Activated T-helper 1 cell treated with Interleukin-2 at 50 U/mL for 16 hours (primary cell): ENCODE measurements at places on chromosomes 12 and 14.

DNA sequence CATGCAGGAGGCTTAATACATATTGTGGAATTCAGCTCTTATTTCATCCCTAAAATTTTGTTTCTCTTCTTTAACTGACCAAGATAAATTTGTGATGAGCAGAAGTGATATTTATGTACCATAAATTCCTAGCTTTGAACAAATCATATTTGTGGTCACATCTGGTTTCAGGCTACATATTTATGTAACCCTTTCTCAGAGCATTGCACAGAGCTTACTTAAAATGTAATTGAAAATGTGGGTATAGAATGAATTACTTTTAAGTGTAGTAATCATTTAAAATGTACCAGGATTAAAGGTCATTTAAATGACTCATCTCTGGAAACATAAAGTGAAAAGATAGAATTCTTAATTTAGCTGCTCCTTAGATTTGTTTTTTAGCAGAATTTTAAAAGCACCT, 129.9 kb upstream of the FRMD6 start:
- DNase-seq = no peak

DNA sequence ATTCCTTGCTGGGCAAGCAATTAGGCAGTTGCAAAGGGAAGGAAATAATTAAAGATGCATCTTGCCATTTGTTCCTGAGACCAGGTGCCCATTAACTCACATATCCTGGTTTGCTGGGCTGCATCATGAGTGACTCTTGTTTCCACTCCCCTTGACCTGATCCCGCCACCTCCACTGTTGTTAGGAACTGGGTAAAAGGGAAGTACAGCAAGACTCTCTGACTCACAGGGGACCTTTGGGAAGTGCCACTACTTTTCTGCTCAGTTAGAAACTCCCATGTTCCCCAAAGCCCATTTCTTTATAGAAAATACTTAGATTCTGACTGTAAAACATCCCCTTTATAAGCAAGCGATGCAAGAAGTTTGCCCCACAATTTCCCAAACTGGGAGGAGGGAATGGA, 186.0 kb upstream of the BCL2L14 start:
- DNase-seq = no peak

GRCh38 chr12:15731940-15732339, 57.2 kb downstream of the EPS8 start:
- no peak for DNase-seq

DNA sequence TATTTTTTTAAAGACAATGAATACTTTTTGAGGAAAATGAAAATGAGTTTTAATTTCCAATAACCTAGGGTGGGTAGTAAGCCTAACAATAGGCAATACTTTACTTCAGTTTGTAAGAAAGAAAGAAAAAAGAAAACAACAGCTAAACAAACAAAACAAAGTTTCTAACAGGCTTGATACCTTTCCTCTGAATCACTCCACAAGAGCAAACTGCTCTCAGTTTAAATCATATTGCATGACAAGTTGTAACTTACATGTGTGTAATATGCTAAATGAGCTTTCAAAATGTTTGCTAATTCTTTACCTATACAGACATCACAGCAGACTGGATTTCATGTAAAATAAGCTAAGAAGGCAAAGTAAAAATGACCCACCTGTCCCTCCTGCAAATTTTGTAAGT, 6.7 kb upstream of the LMO3 start:
- no peak for DNase-seq

DNA sequence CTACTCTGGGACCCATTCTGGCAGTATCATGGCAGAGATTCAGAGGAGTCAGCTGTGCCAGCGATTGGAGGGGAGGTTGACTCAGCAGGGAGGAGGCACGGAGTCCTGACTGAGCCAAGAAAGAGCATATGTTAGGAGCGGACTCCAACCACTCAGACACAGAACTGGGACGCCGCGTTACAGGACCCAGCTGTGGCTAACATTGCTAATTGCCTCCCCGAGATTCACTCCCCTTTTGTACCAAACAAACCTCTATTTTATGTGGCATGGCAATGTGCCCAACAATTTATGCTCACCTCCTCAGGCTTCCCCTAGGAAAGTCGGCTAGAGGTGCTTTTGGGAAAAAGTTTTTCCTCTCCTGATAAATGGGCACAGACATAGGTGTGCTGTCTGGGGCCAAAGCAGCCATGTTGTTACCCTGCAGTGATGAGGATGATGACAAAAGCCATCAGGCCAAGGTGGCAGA, 15.2 kb upstream of the CLIP1 start:
- no peak for DNase-seq

DNA sequence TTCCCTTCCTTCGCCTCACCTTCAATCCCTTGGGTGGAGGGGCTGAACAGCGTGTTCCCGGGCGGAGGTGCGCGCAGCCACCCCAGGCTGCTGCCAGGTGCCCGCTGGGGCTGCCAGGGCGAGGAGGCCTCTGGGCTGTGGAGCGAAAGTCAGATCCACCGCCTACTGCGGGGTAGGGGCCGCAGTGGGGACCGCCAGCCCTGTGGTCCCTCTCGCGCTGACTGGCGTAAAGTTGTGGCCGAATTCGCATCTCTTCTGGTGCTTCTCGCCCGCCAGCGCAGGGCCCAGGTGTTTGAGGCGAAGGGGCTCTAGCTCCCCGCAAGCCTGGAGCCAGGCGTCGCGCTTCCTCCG, 6.9 kb upstream of the HOXC4 start:
- DNase-seq = no peak

DNA sequence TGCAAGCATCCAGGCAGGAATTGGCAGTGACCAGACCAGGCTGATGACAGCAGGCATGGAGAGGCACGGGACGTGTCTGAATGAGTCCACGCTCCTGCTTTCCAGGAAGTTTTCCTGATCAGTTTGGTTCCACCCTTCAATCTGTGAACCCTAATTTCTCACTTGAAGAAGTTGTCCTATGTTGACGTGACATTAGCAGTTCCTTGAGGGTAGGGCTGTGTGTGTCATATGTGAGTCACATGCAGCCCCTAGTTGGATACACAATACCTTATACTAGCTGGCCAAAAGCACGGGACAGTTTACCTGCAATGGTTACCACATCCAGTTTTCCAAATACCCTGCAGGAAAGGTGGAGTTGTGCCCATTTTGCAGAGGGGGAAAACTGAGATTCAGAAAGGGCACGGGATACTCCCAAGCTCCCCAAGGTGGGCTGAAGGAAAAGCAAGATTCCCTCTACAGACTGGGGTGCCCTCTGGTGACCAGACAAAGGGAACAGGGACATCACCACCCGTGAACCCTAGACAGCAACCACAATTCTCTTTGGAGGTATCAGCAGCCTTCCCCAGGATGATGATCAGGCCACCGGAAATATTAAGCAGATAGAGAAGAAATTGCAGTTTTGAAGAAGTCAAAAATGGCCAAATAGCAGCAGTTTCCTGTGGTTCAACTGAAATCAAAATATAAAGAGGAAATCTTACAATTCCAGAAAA, 194.5 kb downstream of the PHETA1 start:
- DNase-seq = no peak

- DNase-seq = no peak
Observed at GRCh38 chr12:112788205-112788604, 3.3 kb upstream of the RPH3A start.

DNA sequence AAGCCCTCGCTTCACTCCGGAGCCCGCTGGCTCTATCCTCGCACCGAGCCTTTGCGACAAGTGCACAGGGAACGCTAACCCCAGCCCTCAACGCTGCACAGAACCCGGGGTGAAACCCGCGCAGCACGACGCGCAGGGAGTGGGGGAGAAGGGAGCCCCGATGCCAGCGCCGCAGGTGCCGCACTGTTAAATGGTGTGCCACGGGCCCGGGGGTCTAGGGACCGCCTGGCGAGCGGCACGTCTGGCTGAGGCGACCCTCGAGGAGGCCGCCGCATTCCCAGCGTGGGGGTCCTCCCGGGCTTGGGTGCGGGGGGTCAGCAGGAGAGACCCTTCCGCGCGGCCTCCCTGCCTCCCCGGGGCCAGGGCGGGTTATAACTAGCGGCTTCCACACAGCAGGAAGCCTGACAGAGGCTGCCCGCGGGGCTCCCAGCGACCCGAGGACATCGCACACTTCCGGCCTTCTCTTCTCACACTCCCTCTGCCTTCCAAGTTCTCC, 23.8 kb upstream of the LRTM2 start:
- no peak for DNase-seq

GRCh38 chr14:73606271-73606670, 6.0 kb upstream of the ACOT6 start:
- no peak for DNase-seq

DNA sequence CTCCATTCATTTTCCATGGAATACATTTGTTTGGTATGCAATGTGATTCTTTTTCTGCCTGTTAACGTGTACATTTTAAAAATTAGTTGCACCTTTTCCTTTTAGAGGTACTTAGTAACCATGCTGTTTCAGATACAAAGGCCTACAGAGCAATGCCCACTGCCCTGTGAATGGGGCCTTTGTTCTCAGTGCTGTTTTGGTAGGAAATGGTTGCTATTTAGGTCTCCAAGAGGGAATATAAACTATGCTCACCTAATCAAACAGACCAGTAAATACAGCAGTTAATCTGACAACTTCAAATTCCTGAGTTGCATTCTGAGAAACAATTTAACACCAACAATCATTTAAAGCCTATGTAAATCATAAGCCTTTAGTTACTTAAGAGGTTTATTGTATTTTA, 188.7 kb downstream of the BCAT1 start:
- no peak for DNase-seq

DNA sequence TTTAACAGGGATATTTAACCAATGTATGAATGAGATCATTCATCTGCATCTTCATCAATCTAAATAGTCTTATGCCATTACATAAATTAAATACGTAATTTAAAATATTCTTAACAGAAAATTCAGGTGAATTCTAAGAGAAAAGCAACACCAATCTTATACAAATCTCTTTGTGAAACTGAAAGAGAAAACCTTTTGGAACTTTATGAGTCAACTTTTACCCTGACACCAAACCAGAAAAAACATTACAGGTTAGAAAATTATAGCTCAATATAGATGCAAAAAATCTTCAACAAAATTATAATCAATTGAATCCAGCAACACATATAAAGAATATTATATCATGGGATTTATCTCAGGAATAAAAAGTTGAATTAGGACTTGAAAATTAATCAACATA, 3.4 kb downstream of the GLIPR1L1 start:
- DNase-seq = no peak

- no peak for DNase-seq
Observed at GRCh38 chr12:7269273-7269672, 34.6 kb upstream of the ACSM4 start.

DNA sequence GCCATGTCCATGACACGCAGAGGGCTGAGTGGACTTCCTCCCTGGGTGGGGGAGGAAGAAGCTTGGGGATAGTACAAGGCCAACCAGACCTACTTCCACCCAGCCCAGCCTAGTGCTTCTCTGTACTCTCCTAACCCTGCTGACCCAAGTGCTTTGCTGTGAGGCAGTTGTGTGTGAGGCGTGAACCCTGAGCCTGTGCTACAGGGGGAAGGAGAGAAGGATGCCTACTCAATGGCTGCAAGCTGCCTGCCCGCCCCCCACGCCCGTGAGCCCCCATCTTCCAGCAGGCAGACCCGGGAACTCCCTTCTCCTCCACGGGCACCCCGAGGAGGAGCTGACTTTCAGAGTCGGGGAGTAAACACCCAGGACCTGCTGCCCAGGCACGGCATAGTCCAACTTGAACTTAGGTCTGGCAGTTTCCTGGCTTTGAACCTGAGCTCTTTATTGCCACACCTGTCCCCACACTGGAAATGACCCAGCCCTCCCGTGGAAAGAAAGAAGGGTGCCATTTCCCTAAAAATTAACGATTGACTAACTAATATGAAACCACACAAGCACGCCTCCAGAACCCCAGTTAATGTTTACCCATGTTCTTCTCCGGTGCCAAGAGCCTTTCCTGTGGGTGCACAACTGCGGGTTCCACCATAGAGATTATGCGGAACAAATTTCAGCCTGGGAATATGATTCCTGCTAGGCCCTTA, 10.8 kb downstream of the ALDH2 start:
- no peak for DNase-seq

DNA sequence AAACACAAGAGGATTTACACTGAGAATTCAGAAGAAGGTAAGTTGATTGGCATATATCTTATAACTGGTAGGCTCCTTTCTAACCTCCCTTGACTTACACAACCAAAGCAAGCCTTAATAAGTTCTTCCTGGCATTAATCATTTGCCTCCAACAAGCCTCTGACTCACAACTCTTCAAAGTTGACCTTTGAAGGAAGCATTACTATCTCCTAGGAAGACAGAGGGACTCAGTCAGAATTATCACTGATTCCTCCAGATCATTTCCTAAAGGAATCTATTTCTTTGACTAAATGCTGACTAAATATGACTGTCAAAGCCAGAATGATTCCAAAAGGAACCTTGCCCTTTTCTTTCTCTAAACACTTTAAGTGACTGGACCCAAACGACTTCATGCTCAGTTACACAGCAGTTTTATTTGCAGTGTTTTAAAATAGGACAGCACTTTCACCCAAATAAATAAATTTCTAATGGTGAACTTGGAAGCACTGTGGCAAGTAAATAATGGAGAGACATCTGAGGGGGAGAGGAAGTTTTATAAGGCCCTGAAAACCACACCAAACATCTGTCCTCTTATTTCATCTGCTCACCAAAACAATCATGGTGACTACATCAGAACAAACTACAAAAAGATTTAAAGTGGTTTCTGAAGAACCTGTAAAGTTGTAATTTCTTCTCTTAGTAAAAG, 128.2 kb downstream of the KLHL28 start:
- no peak for DNase-seq

DNA sequence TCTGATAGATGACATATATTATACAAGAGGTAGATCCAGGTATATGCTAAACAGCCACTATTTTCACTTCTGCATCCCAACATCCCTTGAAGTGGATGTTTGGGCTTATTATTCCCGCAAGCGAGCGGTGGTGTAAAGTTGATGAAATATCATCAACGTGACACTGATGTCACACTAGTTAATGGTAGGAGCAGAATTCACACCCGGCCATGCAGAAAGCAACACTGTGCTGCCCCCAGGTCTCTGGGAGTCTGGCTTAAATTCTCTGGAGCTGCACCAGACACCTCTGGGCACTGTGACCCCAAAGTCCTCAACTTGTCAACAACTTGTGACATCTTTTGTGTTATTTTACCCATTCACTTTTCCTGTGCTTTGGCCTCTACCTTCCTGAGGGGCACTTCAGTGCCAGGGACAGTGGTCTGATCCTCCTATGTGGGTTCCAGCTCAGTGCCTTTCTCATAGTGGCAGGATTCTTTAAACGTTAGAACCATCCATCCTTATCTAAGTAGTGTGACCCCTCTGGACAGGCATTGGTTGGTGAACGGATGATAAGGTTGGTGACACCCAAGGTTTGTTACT, 952 bp downstream of the DRAM1 start:
- DNase-seq = no peak

- DNase-seq = no peak
Observed at GRCh38 chr14:55192054-55192621, 753 bp upstream of the DLGAP5 start.

DNA sequence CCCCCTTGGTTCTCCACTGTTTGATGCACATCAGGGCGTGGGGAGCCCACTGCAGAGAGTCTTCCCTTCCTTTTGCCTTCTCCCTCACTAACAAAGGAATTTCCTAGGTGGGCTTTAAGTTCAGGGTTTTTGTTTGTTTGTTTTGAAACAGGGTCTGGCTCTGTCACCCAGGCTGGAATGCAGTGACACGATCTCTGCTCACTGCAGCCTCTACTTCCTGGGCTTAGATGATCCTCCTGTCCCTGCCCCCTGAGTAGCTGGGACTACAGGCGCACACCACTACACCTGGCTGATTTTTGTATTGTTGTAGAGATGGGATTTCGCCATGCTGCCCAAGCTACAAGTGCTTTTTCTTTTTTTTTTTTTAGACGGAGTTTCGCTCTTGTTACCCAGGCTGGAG, 33.8 kb downstream of the EP400 start:
- no peak for DNase-seq
